ENCODE measurements at places on chromosomes 6 and 20. TPM values are rescaled to one million over a fixed set of nuclear protein-coding genes. Genes with fewer than 3 reads are reported as not detected.

The SLC4A11 gene
- 9.2 TPM for total RNA-seq

The SLC23A2 gene
- 21.0 TPM for total RNA-seq

The ADGRF1 gene
- 5.6 TPM for total RNA-seq

The MLN gene
- total RNA-seq = not detected

The GPANK1 gene
- 19.7 TPM for total RNA-seq

The TBX18 gene
- 3.4 TPM for total RNA-seq

The HLA-DPB1 gene
- total RNA-seq = 57.5 TPM

The TGM2 gene
- total RNA-seq = 39.6 TPM

The MUCL3 gene
- total RNA-seq = not detected

The PARD6B gene
- total RNA-seq = 8.3 TPM

The MYBL2 gene
- 0.36 TPM for total RNA-seq

The TMEM181 gene
- 67.9 TPM for total RNA-seq

The MLIP gene
- total RNA-seq = 0.55 TPM

The TP53TG5 gene
- 0.51 TPM for total RNA-seq

All from prostate gland (tissue), 2 donors.